ENCODE measurements at places on chromosomes 2 and 18.

DNA sequence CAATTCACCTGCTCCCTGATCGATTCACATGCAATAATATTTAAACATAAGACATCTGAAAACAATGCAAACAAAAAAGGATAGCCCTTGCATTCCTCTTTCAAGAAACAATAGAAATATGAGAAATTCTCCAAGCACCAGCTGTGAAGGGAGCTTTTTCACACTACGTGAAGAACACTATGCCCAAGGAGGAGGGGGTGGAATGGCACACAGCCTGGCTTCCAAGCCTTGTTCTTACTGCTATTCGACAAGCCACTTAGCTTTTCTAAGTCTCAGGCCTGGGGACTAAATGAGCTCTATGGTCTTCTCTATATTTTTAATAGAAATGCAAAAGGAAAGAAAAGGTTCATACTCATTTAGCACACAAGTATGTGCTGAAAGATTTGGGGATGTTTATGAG, 92.2 kb upstream of the CHRNA1 start:
- DNase-seq: no peak

GRCh38 chr2:217415316-217415715, 555.5 kb upstream of the TNP1 start:
- no peak for DNase-seq

- DNase-seq: no peak
Measured at GRCh38 chr2:24404491-24404921, 44.2 kb upstream of the ITSN2 start.

DNA sequence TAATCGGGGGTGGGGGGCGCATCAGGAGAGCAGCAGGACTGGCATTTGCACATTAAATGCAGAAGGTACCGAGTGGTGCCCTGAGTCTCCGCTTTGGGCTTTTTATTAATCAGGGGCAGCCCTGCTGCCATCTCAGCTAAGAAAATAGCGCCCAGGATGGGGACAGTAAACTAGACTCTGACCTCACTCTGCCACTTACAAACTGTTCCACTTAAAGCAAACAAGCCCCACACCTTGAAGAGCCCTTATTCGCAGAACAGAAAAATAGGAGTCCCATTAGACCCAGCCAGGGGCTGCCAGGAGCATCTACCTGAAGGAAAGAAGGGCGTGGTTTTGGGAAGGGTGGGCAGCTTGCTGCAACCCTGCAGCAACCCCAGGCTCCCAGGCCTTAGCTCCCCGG, 165.3 kb downstream of the TNS1 start:
- DNase-seq: no peak

- peak; percentile 28 for DNase-seq
Measured at GRCh38 chr2:86238354-86238753, 39.1 kb downstream of the MRPL35 start.

- no peak for DNase-seq
Measured at GRCh38 chr2:64667535-64667934, 13.8 kb upstream of the SERTAD2 start.

DNA sequence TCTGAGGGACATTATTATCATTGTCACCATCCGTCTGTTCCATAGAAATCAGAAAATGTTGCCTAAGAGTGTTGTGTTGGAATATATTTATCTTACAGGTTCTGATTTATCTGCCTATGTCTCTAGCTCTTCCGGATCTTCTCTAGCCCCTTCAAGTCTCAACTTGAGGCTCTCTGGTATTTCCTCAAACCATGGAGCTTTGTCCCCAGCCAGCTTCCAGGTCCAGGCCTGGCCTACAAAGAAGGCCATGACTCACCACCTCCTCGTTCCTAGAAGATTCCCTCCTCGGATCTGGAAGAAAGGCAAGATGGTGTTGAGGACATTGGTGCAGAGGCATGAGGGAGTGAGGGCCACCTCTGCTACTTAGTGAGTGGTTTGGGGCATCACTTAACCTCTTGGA, 122.1 kb upstream of the TRIB2 start:
- no peak for DNase-seq

GRCh38 chr2:175366815-175367214, 185.3 kb upstream of the ATP5MC3 start:
- DNase-seq: no peak

- no peak for DNase-seq
Measured at GRCh38 chr2:231910771-231911170, 15.4 kb downstream of the NPPC start.

DNA sequence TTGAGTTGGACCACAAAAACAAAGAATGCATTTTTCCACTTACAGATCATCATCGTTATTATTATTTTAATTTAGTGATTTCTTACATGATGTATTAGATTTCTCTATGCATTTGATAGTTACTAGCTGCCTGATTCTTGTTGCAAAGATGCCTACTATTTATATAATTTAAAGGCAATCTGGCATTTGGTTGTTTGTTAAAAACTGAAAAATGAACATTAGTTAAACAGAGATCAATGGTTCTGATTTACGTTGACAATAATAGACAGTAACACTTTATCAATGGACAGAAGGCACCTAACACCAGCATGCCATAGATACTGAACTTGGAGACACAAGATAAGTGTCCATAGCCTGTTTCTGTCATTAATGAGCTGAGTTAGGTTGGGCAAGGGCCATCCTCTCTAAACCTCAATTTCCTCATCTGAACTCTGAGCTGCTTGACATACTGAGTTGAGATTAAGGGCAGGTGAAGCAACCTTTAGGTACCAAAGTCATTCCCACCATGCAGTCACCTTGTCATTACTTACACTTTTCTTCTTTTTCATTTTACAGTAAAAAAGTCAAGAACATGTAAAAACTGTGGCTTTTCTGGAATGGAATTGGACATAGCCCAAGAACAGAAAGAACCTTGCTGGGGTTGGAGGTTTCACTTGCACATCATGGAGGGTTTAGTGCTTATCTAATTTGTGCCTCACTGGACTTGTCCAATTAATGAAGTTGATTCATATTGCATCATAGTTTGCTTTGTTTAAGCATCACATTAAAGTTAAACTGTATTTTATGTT, 3.1 kb downstream of the CCL20 start:
- no peak for DNase-seq

- DNase-seq: no peak
Measured at GRCh38 chr2:188693111-188693510, 281.1 kb upstream of the COL3A1 start.

GRCh38 chr2:100782380-100782878, 37.5 kb upstream of the NPAS2 start:
- no peak for DNase-seq
